ENCODE measurements at places on chromosomes 16 and 17. TPM values are rescaled to one million over a fixed set of nuclear protein-coding genes. Genes with fewer than 3 reads are reported as not detected.

The KIF2B gene
- not detected for total RNA-seq

The PABPN1L gene
- total RNA-seq = not detected

The KRT17 gene
- total RNA-seq = 1.6 TPM

The SPNS1 gene
- 63.7 TPM for total RNA-seq

The NAGS gene
- total RNA-seq = 6.1 TPM

The CCL1 gene
- not detected for total RNA-seq

The USH1G gene
- not detected for total RNA-seq
